ENCODE measurements at places on chromosomes 5 and 9.
A peak's percentile ranks its signal among the peaks of the same experiment; 100 is the strongest.

DNA sequence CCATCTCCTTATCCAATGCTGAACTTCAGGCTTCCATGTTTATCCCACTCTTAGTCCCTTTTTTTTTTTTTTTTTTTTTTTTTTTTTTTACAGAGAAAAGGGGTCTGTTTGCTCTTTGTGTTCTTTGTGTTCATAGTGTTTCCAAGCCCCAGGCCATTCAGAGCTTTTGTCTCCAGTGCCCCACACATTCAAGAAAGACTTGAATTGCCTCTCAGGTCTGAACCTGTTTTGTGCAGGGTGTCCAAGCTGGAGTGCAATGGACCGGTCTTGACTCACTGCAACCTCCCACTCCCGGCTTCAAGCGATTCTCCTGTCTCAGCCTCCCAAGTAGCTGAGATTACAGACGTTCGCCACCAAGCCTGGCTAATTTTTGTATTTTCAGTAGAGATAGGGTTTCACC, 191.2 kb downstream of the PALM2AKAP2 start:
- DNase-seq: no peak

GRCh38 chr9:111676116-111676515, 14.7 kb downstream of the GNG10 start:
- no peak for DNase-seq

- DNase-seq: no peak
Observed at GRCh38 chr5:88740604-88741185, 142.3 kb downstream of the MEF2C start.

DNA sequence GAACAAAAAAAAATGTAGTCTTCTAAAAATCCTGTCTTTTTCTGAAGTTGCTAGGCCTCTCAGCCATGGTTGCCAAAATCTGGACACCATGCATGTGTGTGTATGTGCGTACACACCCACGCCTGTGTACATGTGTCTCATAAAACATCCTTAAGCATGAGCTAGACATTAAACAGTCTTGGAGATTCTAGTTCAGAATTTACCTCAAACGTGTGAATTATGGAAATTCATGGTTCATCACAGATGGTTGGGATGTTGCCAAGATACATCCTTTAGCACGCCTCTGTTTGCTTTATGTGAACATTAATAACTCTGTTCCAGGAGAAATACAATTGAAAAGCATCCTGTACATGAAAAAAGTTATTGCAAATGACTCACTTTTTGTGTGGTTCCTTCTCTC, 53.0 kb downstream of the F2RL2 start:
- DNase-seq: no peak

GRCh38 chr5:167763772-167764171, 527.7 kb upstream of the WWC1 start:
- no peak for DNase-seq

DNA sequence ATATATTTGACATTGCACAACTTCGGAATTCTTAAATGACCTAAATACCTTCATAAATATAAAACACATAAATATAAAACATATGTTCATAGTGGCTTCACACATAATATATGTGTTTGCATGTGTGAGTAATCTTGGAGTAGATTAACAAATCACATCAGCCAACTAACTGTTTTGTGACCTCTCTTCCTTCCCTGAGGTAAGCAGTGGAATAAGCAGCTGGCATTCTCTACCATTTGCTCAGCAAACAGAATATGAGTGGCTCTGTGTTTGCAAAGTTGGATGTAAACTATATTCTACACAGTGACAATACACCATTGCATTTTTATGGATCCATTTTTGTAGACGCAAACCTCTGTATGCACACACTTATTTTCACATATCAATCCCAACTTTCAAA, 189.9 kb downstream of the ACER2 start:
- no peak for DNase-seq

- DNase-seq: no peak
Observed at GRCh38 chr9:133233681-133234432, 24.8 kb upstream of the OBP2B start.

GRCh38 chr9:117470455-117470854, 55.6 kb upstream of the ASTN2 start:
- DNase-seq: no peak

GRCh38 chr9:97366889-97367288, 45.0 kb upstream of the TDRD7 start:
- DNase-seq: no peak

GRCh38 chr5:1526681-1527131, 2.9 kb upstream of the LPCAT1 start:
- no peak for DNase-seq

DNA sequence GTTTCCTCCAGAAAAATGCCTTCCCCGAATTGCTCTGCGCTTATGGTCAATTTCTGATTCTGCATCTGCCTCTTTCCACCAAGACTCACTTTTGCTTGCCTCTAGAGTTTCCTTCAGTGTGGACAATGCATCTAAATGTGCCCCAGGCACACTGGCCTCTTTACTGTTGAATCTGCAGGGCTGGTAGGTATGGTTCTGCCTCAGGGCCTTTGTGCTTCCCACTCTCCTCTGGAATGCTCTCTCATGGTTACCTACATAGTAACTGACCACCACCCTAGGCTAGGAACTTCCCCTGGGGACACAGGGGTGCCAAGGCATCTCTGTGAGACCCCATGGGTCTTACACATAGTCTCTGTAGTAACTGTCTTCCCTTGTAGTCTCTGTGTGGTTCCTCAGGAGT, 1258.6 kb downstream of the CDH12 start:
- no peak for DNase-seq

GRCh38 chr9:127708952-127709587, 2.3 kb downstream of the CFAP157 start:
- no peak for DNase-seq

DNA sequence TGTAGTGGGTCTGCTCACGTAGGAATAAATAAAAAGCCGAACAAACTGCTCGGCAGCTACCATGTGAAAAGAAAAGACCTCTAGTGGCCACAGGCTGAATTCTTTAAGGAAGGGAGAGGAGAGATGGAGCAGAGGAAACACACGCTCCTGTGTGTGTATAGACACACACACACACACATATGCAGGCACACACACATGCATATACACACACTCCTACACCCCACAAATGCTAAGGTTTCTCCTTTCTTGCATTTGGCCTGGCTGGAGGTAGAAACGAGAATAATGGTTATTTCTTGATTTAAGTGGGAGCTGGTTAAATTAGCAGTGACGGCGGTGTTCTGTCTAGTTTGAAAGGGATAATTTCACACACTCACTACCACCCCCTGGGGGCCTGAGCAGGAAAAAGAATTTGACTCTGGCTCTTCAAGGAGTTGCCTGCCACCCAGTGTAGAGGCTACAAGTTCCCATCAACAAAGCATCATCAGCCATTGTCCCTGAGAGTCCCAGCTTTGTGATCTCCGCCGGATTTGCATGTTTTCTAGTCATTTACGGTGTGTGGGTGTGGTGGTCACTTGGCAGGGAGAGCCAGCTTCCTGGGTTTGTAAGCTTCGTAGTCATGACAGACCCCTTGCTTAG, at the start of gene INSYN2B:
TSS of gene INSYN2B (minus strand) at position 78 of the 636 bp plus-strand sequence. CDS start 96,597 bp downstream, outside the sequence.
- DNase-seq: peak; percentile 96

DNA sequence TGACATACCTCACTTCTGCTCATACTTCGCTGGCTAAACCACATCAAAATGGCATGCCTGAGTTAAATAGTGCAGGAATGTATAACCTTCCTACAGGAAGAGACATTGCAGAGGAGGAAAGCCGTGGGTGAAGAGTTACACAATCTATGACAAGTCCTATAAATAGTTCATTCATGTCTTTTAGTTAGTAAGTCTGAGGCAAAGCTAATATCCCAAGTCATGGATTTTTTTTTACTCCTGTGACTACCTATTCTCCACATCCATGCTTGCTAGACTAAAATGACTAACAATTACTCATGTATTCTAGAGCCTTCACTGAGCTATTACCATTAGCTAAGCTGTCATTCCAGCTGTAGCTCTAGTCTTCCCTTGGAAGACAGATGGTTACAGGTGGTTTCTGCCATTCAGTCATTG, 391.3 kb downstream of the NR2F1-AS1 start:
- DNase-seq: peak; percentile 40

DNA sequence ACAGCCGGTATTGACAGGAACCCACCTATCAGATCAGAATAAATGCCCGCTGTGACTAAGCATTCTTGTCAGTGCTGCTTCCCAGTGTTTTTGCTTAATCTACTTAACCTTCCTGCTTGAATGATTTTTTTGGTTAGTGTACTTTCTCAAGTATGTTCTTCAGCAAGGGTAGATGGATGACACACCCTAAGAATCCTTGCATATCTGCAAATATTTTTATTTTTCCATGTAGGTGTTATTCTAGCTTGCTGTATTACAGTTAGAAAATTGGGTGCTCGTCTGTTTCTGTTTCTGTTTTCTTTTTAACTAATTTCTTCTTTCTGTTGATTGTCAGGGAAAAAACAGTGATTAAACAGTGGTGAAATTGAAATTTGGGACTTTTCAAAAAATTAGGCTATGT, 64.5 kb downstream of the SEC61B start:
- no peak for DNase-seq

- DNase-seq: no peak
Observed at GRCh38 chr9:104899759-104900247, 28.2 kb downstream of the ABCA1 start.

DNA sequence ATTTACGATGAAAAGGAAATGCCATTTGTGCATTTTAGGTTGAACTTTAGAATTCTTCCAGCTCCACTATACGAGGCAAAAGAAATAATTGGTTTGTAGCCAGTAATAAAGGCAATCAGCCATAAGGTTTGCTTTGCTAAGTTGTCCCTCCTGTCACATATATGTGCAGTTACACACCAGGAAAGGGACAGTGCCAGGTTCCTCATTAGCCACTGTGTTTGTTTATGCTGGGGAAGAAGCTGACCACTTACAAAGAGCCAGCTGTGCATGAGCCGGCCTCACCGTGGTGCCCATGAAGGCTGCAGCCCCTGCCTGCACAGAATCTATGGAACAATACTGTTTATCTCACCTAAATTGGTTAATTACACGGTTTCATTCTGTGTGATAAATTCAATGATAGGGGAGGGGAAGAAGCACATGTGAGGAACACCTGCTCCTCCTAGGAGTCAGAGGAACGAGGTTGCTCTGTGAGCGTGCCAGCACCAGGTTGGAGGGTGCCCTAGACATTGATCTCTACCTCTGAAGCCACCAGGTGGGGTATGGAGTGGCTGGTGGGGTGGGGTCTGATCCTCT, 173.8 kb upstream of the DAP start:
- DNase-seq: no peak

DNA sequence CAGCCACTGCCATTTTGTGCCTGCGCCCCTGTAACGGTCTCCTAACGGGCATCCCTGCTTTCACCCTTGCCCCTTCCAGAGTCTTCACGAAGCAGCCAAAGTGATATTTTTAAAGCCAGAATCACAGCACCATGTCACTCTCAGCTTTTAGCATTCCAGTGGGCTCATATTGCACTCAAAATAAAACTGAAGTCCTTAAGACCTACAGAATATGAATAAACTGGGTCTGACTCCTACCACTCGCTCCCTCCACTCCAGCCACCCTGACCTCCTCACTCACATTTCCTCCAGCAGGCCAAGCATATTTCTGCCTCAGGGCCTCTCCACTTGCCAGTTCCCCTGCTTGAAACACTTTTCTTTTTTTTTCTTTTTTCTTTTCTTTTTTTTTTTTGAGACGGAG, 2.4 kb upstream of the PDLIM7 start:
- DNase-seq: no peak

GRCh38 chr5:54387659-54388232, 67.8 kb upstream of the HSPB3 start:
- DNase-seq: no peak

- peak; percentile 37 for DNase-seq
Observed at GRCh38 chr9:37621273-37622121, 29.1 kb upstream of the TOMM5 start.

DNA sequence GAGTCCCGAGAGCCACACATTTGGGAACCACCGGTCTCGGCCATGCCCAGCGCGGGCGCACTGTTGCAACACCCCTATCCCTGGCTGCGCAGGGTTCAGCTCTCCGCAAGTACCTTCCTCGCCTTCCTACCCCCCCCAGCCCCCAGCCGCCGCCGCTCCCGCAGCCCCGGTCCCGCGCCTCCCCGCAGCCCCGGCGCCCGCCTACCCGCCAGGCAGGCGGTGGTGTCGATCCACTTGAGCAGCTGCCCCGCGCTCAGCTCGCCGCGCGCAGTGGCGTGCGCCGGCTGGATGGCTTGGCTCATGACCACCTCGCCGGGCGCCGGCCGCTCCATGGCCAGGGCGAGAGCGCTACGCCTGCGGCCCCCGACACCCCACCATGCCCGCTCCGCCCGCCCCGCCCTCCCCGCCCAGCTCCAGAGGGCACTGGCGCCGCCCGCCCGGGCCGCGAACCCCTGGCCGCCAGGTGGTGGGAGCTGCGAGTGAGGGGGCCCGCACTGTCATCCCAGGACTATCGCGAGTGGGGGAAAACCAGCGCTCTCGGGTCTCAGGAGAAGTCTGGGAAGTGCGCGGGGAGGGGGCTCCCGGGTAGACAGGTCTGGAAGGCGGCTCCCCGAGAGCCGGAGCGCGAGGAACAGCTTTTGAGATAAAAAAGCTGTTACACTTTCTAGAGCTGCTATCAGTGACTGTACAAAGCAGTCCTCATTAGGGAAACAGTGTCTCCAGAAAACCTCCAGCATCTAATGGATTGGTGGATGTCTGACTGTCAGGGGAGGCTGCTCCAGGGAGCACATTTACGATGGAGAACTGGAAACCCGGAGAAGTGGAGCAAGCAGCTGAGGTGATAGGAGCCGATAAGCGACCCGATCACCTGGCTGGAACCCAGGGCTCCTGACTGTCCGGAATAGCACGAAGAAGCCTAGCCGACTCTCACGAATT, at the start of gene ACOT12:
TSS of gene ACOT12 (minus strand) at position 352 of the 936 bp plus-strand sequence. CDS start at position 332, 20 bp downstream.
- DNase-seq: peak; percentile 61

DNA sequence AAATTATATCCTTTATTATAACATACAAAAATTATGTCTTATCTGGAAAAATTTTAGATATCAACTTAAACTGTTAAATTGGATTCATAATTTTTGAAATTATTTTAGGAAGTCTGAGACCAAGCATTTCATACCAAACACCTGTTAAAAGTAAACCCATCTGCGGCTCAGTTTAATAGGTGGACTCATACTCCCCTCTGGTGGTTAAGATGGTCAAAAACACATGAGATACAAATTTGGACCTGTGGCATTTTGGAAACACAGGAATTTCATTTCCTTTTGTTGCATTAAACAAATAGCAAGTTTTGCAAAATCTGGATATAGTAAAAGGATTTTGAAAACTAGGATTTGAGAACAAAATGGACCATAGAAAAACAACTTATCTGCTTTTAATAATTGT, 53.7 kb downstream of the RGMB start:
- peak; percentile 77 for DNase-seq

DNA sequence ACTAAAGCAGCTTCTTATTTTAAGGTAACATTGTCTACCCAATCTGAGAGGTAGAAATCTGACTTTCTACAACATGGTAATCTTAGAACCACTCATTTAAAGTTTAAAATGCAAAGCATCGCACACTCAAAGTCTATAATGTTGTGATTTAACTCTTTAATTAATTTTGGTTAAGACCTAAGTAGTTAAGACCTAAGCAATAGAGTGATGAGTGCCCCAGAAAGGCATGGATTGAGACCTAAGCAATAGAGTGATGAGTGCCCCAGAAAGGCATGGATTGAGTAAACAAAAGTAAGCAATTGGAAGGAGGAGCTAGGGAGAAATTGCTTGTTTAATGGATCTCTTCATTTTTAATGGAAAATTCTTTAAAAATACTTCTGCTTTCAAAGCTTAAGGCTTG, 86.8 kb downstream of the NLN start:
- no peak for DNase-seq

All from eye (tissue), 1 donor.